HT1080 (cell line): ENCODE measurements at places on chromosomes 3 and 15. TPM values are rescaled to one million over a fixed set of nuclear protein-coding genes. Genes with fewer than 3 reads are reported as not detected.

The NR2E3 gene
- not detected in 2 replicates for total RNA-seq

- peak; percentile 59 for DNase-seq
Observed at GRCh38 chr3:24387000-24387399, 107.7 kb downstream of the THRB start.

GRCh38 chr15:82570721-82571508, 30.7 kb upstream of the RPS17 start:
- DNase-seq, result peak; percentile 63

GRCh38 chr3:157542711-157543500, 39.7 kb upstream of the VEPH1 start:
- DNase-seq, result no peak

GRCh38 chr15:79474252-79474651, 42.1 kb downstream of the MINAR1 start:
- DNase-seq, result no peak

The PRICKLE2 gene
- total RNA-seq, result 7.6 and 9.5 TPM in 2 replicates
